ENCODE measurements at places on chromosomes 2 and 18. TPM values are rescaled to one million over a fixed set of nuclear protein-coding genes. Genes with fewer than 3 reads are reported as not detected.
A peak's percentile ranks its signal among the peaks of the same experiment; 100 is the strongest.

DNA sequence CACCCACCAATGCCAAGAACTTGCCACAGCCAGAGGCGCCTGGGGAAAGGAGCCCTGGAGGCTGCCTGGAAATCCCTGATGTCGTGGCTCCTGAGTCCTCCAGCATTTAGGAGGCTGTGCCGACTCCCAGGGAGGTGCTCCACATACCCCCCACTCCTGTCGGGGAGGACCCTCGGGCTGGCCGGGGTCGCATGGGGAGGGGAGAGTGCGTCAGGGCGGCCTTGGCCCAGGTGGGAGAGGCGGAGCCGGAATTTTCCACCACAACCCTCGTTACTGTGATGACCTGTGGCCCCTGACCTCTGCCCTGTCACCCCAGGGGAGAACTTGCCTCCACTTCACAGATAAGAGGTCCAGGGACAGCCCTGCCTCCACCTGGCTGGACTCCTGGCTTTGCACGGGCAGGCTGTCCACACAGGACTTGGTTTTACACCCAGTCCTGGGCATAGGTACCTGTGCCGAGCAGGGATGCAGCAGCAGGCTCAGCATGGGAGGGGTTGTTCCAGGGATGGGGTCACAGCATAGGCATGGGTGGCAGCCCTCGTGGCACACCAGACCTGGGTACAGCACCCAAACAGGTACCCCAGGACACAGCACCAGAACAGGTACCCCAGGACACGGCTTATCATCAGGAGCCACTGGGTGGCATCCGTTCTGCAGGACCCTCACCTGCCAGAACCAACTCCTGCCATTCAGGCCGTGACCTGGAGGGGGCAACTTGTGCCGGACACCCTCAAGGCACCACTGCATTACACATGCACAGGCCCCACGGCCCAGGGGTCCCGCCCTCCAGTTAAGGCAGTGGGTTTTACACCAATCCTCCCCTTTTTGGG lies 12.3 kb upstream of the AGXT start:
- H3K36me3 ChIP-seq: no peaks in the 10 kb centered on the region
- H3K27me3 ChIP-seq: no peaks in the 10 kb centered on the region
- H3K27ac ChIP-seq: no peak overlapping the region
- H3K4me3 ChIP-seq: no peak overlapping the region
- no peaks in the 10 kb centered on the region for H3K4me1 ChIP-seq

DNA sequence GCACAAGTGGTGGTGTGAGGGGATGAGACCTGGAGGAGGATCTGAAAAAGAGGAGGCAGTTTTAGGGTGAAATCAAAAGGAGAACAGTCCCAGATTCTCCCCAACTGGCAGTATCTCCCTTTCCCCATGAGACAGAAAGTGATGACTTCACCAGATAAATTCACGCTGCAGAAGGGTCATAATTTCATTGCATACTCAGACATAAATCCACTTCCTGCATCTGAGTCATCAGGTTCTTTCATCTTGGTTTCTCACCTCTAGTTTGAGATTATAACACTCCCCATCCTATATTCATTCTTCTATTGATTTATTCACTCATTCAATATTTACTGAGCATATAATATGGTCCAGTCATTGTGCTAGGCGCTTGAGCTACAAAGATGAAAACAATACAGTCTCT lies 64.7 kb downstream of the CCDC148 start:
- no peak overlapping the region for H3K27ac ChIP-seq
- H3K27me3 ChIP-seq: no peaks in the 10 kb centered on the region
- H3K36me3 ChIP-seq: no peaks in the 10 kb centered on the region
- DNase-seq: peak; percentile 22
- no peaks in the 10 kb centered on the region for H3K4me1 ChIP-seq

- no peak for DNase-seq
- no peak overlapping the region for H3K27ac ChIP-seq
- no peak overlapping the region for H3K4me3 ChIP-seq
- H3K27me3 ChIP-seq: no peaks in the 10 kb centered on the region
- H3K4me1 ChIP-seq: peaks cover 9% of the 10 kb centered on the region
- peaks cover 9% of the 10 kb centered on the region for H3K36me3 ChIP-seq
Measured at GRCh38 chr2:86621280-86621943, 2.3 kb downstream of the RNF103 start.

DNA sequence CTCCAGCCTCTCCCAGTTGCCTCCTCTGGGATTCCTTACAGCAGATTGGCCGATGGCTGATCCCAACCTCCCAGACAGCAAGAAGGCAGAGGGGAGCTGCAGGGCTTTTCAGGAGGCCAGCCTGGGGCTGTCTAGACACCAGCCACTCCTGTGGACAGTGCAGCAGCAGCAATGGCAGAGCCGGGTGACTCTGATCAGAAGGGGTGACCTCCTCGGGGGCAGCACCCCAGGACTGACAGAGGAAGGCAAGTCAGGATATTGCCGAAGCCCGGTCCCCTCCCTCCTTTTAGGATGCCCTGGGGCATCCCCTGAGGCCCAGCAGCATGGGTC lies 84.5 kb downstream of the INHBB start:
- DNase-seq: no peak
- no peak overlapping the region for H3K27ac ChIP-seq
- H3K27me3 ChIP-seq: no peaks in the 10 kb centered on the region
- no peaks in the 10 kb centered on the region for H3K4me1 ChIP-seq

DNA sequence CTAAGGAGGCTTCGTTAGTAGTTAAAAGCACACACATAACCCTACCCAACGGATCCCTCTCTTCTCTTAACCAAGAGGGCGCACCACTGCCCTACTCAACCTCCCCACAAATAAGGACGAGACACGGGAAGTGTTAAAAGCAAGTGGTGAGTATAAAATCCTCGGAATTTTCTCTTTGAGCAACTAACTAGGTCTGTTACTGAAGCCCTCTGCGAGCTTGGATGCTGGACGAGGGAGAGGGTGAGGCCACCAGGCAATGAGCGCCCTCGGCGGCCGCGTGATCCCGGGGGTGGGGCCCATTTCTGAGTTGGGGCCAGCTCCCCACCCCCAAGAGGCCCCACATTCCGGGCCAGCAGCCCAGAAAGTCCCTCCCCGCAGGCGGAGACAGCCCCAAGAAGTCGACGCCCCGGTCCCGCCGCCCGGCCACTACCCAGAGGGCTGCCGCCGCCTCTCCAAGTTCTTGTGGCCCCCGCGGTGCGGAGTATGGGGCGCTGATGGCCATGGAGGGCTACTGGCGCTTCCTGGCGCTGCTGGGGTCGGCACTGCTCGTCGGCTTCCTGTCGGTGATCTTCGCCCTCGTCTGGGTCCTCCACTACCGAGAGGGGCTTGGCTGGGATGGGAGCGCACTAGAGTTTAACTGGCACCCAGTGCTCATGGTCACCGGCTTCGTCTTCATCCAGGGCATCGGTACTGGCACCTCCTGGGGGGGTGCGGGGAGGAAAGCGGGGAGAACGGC lies at the start of gene CYBRD1:
Gene CYBRD1, plus strand, starts transcription at position 423 of the 736 bp plus-strand sequence. Its CDS starts 72 bp downstream, at position 495.
- H3K4me1 ChIP-seq: peaks cover 25% of the 10 kb centered on the region
- DNase-seq: peak; percentile 32
- no peaks in the 10 kb centered on the region for H3K27me3 ChIP-seq
- H3K4me3 ChIP-seq: peak within 1 kb of the TSS; percentile 68
- peak within 1 kb of the TSS; percentile 31 for H3K27ac ChIP-seq

- no peak overlapping the region for H3K4me3 ChIP-seq
- DNase-seq: no peak
- H3K4me1 ChIP-seq: no peaks in the 10 kb centered on the region
- no peaks in the 10 kb centered on the region for H3K27me3 ChIP-seq
- H3K27ac ChIP-seq: no peak overlapping the region
Measured at GRCh38 chr2:158782136-158782535, 13.0 kb upstream of the DAPL1 start.

GRCh38 chr2:212117926-212118325 lies 420.7 kb downstream of the ERBB4 start:
- no peaks in the 10 kb centered on the region for H3K4me1 ChIP-seq
- no peak overlapping the region for H3K4me3 ChIP-seq
- H3K27ac ChIP-seq: no peak overlapping the region
- no peak for DNase-seq
- no peaks in the 10 kb centered on the region for H3K36me3 ChIP-seq

- no peak overlapping the region for H3K27ac ChIP-seq
- no peaks in the 10 kb centered on the region for H3K27me3 ChIP-seq
- no peaks in the 10 kb centered on the region for H3K36me3 ChIP-seq
- no peaks in the 10 kb centered on the region for H3K4me1 ChIP-seq
- no peak overlapping the region for H3K4me3 ChIP-seq
Measured at GRCh38 chr18:7541835-7542234, 25.3 kb upstream of the PTPRM start.

GKN2 gene
- total RNA-seq: not detected

DNA sequence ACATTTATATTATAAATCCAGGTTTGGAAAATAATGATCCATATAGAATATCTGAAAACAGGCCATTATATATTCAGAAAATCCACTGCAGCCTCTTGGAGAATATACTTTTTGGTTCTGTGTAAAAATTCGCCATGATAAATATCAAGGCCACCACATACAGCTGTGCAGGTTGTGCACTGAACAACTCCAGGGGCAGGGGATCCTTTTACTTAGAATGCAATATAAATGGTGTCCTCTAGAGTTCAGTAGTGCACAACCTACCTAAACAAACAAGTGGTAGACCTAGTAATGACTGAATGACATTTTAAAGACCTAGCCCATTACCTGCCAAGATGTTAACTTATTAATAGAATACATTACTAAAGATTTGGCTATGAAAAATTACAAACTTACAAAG lies 22.4 kb downstream of the MOGAT1 start:
- no peak overlapping the region for H3K27ac ChIP-seq
- H3K4me3 ChIP-seq: no peak overlapping the region
- H3K4me1 ChIP-seq: no peaks in the 10 kb centered on the region
- peaks cover 3% of the 10 kb centered on the region for H3K27me3 ChIP-seq
- no peaks in the 10 kb centered on the region for H3K36me3 ChIP-seq

- no peaks in the 10 kb centered on the region for H3K4me1 ChIP-seq
- no peak overlapping the region for H3K27ac ChIP-seq
- no peaks in the 10 kb centered on the region for H3K27me3 ChIP-seq
- no peak overlapping the region for H3K4me3 ChIP-seq
- DNase-seq: no peak
Measured at GRCh38 chr2:19857100-19857499, 44.7 kb downstream of the TTC32 start.

DNA sequence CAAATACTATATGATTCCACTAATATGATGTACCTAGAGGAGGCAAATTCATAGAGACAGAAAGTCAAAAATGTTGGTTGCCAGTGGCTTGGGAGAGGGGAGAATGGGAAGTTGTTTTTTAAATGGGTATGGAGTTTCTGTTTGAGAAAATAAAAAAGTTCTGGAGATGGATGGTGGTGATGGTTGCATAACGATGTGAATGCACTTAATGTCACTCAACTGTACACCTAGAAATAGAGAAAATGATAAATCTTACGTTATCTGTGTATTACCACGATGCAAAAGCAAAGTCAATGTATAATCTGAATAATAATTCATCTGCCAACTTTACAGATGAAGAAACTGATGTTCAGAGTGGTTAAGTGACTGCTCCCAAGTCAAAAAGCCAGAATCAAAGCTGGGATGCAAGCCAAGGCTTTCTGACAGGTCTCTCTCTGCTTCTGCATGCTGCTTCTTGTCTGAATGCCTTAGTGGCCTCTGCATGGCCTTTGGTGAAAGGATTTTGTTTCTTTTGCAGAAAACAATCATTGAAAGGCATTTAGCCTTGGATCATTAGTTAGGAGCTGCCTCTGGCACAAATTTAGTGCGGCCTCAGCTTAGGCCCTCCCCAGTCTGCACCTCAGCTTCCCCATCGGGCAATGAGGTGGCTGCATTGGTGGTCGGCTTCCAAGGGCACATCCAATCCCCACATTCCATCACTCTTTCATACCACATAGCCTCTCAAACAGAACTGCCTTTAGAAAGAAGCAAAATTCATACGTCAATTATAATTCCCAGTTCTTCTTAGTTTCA lies 46.5 kb upstream of the MYCN start:
- no peaks in the 10 kb centered on the region for H3K36me3 ChIP-seq
- no peak for DNase-seq
- H3K4me1 ChIP-seq: no peaks in the 10 kb centered on the region
- no peak overlapping the region for H3K27ac ChIP-seq
- no peaks in the 10 kb centered on the region for H3K27me3 ChIP-seq

EML6 gene
- total RNA-seq: 2.4 TPM

DNA sequence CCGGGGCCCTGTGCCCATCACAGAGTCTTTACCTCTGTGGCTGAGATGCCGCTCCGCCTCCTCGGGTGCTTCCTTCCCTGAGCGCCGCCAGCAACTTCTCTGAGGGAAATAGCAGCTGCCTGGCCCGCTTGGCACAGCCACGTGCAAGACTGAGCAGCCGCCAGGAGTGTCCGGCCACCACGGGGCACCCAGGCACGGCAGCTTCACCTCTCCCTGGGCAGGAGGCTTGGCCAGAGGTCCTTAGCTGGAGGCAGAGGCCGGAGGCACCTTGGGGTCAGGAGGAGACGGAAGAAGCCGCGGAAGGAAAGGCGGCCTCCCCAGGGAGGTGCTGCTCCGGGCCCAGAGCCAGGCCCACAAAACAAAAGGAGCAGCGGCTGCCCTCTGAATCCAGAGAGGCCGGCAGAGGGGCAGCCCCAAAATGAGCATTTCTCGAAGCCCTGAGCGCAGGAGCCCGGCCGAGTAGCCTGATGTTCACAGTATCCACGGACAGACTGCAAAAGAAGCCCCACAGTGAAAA lies 6.0 kb upstream of the LIMS2 start:
- no peak overlapping the region for H3K4me3 ChIP-seq
- H3K36me3 ChIP-seq: no peaks in the 10 kb centered on the region
- DNase-seq: no peak
- H3K27me3 ChIP-seq: peaks cover 7% of the 10 kb centered on the region
- no peak overlapping the region for H3K27ac ChIP-seq
- H3K4me1 ChIP-seq: peaks cover 4% of the 10 kb centered on the region

DNA sequence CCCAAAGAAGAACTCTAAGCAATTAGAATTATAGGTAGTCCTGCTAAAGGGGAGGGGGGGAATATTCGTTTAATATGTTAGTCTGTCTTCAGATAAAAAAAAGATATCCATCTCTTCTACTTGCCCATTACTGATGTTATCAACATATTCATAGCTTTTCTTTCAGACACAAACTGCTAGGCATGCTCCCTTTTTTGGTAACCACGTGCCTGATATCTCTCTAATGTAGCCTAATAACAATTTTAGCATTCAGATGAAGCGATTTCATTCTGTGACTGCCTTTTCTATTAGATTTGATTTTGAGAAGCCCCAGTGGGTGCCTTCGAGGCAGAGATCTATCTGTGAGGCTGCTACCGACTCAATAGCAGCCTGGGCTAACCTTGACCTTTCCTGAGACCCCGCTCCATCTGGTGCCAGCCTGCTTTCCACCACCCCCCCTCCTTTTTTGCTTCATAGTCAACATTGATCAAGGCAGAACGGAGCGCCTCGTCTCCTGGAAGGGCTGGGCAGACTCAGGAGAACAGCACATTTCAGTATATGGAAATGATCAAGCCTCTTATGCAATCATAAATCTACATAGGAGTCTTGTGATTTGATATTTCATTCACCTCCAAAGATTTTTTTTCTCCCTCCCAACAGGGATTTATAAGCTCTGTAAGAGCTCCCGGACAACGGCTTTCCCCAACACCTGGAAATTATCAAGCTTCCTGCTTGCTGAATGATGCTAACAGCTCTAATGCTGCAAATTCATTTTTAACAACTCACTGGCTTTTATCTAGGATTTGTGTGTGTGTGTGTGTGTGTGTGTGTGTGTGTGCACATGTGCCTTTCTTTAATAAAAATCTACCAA lies 14.7 kb upstream of the BCL11A start:
- no peak overlapping the region for H3K27ac ChIP-seq
- no peak for DNase-seq
- no peak overlapping the region for H3K4me3 ChIP-seq
- H3K36me3 ChIP-seq: no peaks in the 10 kb centered on the region

All from natural killer cell (primary cell).